ENCODE measurements at places on chromosomes 6 and 20. TPM values are rescaled to one million over a fixed set of nuclear protein-coding genes. Genes with fewer than 3 reads are reported as not detected.

OR2B2 gene
- total RNA-seq = not detected

HTR1E gene
- not detected for total RNA-seq

CRNKL1 gene
- total RNA-seq = 51.8 TPM

CCNC gene
- total RNA-seq = 122 TPM

TMEM14B gene
- total RNA-seq = 68.8 TPM

BPIFA1 gene
- not detected for total RNA-seq

CCDC170 gene
- total RNA-seq = not detected

MATN4 gene
- 0.18 TPM for total RNA-seq

GPR6 gene
- total RNA-seq = not detected

SLC22A2 gene
- 0.02 TPM for total RNA-seq

C20orf202 gene
- not detected for total RNA-seq

KIF13A gene
- total RNA-seq = 13.3 TPM

GPX5 gene
- not detected for total RNA-seq

C6orf15 gene
- 3.4 TPM for total RNA-seq

OR12D3 gene
- total RNA-seq = not detected

IL20RA gene
- total RNA-seq = 0.22 TPM

TP53TG5 gene
- not detected for total RNA-seq

NT5DC1 gene
- total RNA-seq = 15.4 TPM

CD93 gene
- total RNA-seq = not detected

TMEM217 gene
- 0.73 TPM for total RNA-seq

TCF15 gene
- not detected for total RNA-seq

TCF21 gene
- total RNA-seq = not detected

GNAS gene
- total RNA-seq = 2,094 TPM

All from SJCRH30 (cell line).